ENCODE measurements at places on chromosomes 1 and 21.

DNA sequence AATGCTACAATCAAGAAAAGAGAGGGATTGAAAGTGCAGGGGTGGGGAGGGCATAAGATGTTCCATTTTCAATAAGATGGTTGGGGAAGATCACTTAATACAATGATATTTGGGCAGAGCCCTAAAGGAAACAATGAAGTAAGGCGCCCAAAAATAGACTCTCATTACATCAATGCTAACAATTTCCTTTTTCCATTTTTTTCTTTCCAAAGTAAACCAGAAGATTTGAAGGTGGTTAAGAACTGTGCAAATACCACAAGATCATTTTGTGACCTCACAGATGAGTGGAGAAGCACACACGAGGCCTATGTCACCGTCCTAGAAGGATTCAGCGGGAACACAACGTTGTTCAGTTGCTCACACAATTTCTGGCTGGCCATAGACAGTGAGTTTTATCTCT lies 16.8 kb downstream of the IFNAR2 start:
- DNase-seq: no peak

- no peak for DNase-seq
These were observed 165.2 kb downstream of the AK5 start for GRCh38 chr1:77446841-77447555.

- DNase-seq: no peak
These were observed 40.7 kb upstream of the USP24 start for GRCh38 chr1:55255901-55256300.

DNA sequence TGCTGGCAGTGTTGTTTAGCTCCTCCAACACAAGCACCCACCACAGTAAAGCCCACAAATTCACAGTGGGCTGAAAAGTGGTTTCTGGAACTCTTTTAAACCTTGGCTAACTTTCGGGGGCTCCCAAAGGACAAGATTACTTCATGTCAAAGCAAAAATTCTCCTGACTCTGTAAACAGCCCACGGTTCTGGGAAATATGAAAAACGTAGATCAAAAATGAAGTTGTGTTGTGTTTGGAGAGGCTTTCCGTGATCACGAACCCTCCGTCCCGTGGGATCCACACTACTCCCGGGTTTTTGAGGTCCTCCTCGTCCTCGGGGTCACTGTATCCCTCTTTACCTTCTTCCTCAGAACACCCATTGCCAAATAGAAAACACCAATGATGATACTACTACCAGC lies 159.0 kb upstream of the RUNX1 start:
- DNase-seq: no peak

GRCh38 chr1:221839321-221839720 lies 97.4 kb upstream of the DUSP10 start:
- no peak for DNase-seq

- no peak for DNase-seq
These were observed 122.2 kb downstream of the ADGRL2 start for GRCh38 chr1:81922955-81923354.

- DNase-seq: no peak
These were observed 103.6 kb downstream of the SCMH1 start for GRCh38 chr1:41138549-41138948.

DNA sequence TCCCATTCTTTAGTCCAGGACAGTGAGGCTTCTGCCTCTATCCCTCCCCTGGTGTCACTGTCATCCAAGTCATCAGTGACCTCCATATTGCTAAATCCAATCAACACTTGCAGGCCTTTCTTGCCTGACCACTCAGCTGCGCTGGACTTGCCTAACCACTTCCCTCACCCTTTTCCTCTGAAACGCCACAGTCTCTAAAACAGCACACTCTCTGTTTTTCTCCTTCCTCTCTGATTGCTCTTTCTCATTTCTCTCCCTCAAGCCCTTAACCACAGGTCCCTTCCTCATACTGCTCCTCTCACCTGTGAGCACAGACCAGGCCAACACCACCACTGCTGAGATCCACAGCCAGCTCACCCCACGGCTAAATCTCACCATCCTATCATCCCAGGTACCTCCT lies 17.5 kb downstream of the TAL1 start:
- no peak for DNase-seq

DNA sequence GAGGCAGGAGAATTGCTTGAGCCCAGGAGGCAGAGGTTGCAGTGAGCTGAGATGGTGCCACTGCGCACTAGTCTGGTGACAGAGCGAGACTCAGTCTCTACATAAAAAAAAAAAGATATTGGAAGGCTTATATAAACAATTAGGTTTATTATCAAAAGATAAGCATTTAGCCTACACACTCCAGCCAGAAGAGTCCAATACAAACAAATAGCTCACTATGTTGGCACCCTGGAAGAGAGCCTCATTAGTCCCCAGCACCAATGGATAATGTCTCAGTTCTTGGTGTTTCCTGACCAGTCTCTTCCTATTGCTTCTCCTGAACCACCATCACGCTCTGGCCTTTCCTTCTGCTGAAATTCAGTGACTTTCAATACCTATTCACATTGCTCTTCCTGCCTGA lies 48.6 kb upstream of the ATP1A1 start:
- no peak for DNase-seq

- DNase-seq: no peak
These were observed 210.2 kb upstream of the NR5A2 start for GRCh38 chr1:199817266-199817665.

- DNase-seq: no peak
These were observed 63.4 kb downstream of the TSEN15 start for GRCh38 chr1:184114818-184115398.

DNA sequence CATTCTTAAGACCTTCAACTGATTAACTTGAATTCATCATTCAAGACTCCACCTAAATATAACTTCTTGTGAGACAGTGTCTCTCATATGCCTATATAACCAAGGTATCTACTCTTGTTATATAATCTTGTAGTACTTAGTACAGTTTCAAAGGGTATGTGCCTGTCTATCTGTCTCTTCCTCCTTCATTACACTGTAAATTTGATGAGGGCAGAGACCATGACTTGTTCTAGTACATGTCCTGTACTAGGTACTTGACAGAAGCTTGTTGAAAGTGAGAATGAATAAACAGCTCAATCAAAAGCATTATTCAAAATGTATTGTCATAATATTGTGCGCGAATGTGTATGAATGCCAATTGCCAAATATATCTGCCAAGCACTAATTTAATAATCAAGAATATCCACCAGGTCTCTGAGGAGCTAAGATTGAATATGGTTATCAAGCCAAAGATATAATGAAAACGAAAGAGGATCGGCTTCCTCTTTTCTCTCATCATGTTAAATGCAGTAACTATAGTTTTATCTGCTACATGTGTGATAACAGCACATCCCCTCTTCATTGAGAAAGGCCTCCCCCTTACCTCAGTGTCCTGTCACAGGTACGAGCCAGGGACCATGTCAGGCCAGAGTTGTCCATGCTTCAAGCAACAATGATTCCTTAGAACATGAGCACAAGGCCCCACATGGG lies 117.3 kb downstream of the UCHL5 start:
- DNase-seq: no peak

- DNase-seq: peak; percentile 81
These were observed 36.2 kb downstream of the PTP4A2 start for GRCh38 chr1:31901838-31902509.

DNA sequence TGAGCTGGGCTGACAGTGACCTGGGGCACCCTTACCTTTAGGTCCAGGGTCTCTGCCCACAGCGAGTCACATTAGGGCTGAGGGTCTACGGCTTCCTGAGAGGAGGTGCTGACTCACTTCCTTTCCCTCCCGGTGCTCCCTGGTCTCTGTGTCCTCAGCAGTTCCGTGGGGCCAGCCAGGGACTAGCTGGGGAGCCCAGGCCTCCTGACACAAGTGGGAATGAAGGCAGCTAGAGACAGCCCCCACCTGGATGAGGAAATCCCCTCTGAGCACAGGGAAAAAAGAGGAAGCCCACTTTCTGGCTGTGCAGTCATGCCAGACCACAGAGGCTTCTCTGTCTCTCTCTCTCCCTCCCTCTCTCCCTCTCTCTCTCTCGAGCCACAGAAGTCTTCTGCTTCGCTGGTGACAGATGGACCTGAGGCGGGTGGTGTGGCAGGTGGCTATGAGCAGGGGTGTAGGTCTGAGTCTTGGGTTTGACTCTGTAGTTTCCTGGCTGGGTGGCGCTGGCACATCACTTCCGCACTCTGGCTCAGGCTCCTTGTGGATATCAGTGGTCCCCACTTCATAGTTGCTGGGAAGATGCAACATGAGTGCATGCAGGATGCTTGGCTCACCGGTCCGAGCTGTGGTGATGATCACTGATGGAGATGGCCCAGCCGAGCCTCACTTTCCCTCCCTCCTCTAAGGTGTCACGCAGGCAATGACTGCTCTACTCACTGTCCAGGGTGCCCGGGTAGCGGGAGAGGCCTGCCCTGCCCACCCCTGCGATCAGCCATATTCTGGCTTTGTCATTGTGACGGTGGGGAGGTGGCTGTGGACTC lies 3.5 kb downstream of the SLC66A1 start:
- DNase-seq: no peak

- no peak for DNase-seq
These were observed 21.0 kb downstream of the PLXNA2 start for GRCh38 chr1:208223136-208223535.

- no peak for DNase-seq
These were observed 1.0 kb downstream of the CELA2B start for GRCh38 chr1:15476927-15477326.

GRCh38 chr21:39911286-39912199 lies 44.3 kb downstream of the PCP4 start:
- DNase-seq: peak; percentile 67

GRCh38 chr1:213179784-213180183 lies 128.7 kb downstream of the RPS6KC1 start:
- DNase-seq: no peak

DNA sequence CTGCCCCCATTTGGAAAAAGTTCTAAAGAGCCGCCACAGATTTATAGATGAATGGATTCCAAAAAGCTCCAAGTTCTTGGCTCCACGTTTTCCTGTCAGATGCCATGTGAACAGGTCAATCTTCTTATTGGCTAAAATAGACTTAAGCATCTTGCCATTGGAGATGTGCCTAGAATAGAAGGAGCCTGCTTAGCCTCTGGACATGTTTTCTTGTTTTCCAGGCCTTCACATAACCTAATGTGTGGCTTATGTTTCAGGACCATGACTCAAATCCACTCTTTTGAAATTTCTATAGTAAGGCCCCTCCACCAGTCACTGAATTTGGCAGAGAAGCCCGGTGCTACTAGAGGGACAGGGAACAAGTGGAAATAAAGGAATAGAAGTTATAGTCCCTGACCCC lies 31.5 kb downstream of the PHC2 start:
- no peak for DNase-seq

GRCh38 chr1:30185313-30185712 lies 538.1 kb downstream of the MATN1 start:
- DNase-seq: no peak

Data from RPMI8226 (cell line).